GM18507 (cell line): ENCODE measurements at places on chromosomes 12 and 14.

GRCh38 chr14:36518586-36519430 is 1.2 kb downstream of the NKX2-1 start:
- DNase-seq: no peak

- no peak for DNase-seq
Observed at GRCh38 chr12:9244894-9245293, 36.7 kb upstream of the PZP start.

GRCh38 chr14:88929656-88930436 is 105.4 kb downstream of the TTC8 start:
- no peak for DNase-seq

GRCh38 chr14:32374155-32374554 is 45.1 kb downstream of the AKAP6 start:
- no peak for DNase-seq
